Effector CD8-positive, alpha-beta T cell (primary cell): ENCODE measurements at places on chromosomes 4 and X.

- no peak for DNase-seq
Measured at GRCh38 chr4:87530868-87531267, 1.7 kb upstream of the SPARCL1 start.

GRCh38 chr4:17283832-17284231 lies 228.1 kb downstream of the QDPR start:
- no peak for DNase-seq

- DNase-seq, result no peak
Measured at GRCh38 chr4:120864969-120865368, 57.6 kb downstream of the PRDM5 start.

DNA sequence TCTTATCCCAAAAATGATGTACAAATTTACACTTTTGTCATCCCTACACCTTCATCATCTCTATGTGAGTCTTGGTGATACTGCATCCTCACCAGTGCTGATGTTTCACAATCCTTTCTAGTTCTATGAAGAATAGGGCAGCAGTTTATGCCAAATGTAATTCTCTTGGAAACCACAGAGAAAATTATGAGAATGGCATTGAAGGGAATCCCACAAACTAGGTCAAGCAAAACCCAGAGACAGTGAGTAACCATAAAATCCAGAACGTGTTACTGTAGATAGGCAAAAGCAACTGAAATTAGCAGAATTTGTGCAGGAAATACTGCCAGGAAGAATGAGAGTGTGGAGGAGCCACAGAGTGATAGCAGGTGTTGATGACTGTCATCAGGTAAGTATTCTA lies 24.5 kb downstream of the IL15 start:
- DNase-seq, result no peak

- no peak for DNase-seq
Measured at GRCh38 chr4:175905925-175906324, 93.9 kb upstream of the GPM6A start.

DNA sequence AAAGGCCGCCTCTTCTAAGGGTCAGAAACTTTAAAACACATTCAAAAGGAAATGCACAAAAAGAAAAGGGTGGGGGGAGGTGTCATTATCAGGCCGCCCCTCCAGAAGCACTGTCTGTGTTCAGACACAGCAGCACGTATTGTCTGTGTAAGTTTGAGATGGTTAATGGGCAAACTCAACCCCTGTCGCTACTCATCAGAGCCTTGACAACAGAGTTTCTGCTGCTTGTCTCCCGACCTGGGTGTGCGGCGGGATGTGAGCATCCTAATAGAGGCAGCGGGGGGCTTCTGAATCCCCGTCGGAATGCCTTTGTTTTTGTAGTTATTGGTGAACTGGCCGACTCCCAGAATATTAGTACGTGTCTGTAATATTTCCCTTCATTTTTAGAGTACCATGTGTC lies 158.9 kb downstream of the DCTD start:
- DNase-seq, result no peak

DNA sequence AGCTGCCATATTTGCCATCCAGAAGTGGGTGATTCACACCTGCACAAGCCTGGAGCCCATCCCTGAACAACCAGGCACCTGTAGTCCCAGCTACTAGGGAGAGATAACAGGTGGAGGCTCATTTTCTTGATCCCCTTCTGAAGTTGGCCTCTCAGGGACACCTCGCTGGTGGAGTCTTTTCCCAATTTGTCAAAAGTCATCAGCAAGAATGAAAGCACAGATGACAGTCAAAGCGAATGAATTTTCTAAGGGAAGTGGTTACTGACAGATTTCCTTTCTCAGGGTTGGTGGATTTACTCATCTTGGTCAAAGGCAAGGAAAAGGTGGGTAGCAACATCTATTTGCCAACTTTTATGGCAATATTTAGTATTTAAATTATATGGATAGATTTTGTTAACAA lies 36.5 kb downstream of the FGFBP1 start:
- DNase-seq, result no peak

- no peak for DNase-seq
Measured at GRCh38 chr4:56426273-56426672, 9.1 kb downstream of the PPAT start.

- DNase-seq, result no peak
Measured at GRCh38 chr4:119261986-119262385, 49.5 kb downstream of the USP53 start.

GRCh38 chr4:168999809-169000208 lies 10.2 kb downstream of the CBR4 start:
- DNase-seq, result no peak

DNA sequence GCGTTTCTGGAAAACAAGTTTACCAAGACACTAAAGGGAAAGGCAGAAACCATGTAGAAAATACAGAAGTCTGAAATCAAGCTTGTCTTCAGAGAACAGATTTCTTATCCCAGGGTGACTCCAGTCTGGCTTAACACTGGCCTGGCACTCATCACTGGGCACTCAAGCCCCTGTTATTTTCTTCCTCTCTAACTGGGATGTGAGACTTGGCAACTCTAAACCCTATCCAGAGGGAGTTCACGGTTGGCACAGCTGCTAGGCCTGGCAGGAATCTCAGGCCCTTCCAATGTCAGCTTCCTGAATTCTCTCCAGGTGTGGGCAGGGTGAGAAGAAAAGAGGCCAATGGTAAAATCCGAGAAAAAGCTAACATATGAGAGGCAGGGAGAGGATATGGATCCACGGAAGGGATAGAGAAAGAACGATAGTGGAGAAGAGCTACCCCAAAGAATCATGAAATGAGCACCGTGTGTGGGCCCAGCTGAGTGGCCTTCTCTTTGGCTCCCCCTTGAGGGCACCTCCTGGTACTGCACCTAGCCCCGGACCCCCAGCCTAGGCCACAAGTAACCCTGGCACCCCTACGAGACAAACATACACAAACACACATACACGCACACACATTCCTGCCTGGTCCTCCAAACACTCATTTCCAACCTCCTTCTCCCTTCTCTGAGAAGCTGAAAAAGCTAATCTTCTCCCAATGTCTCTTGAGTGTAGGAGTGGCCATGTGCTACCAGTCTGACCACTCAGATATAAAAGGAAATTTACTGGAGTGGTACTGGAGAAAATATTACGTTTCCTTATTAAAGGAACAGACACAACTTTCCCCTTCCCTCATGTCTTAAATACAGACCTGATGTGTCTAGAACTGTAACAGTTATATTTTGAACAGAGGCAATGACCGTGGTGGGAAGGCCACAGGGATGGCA lies 16.6 kb upstream of the PTCHD1 start:
- no peak for DNase-seq

DNA sequence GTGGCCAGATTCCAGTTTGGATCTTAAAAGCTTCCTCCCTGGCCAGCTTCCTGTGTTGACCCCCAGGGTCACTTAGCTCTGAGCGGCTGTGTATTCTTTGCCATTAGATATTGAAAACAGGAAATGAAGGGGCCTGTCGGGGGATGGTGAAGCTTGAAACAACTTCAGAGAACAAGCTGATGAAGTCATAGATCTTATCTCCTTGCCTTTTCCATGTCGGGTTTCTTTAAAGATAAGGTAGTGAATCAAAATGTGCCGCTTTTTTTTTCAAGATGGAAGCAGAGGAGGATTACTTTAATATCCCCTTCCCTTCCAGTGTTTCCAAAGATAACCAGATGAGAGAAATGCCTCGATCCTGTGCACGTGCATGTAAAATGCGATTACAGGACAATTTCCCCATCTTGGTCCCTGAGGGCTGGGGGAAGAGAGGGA lies 508.5 kb downstream of the MID1IP1 start:
- peak; percentile 24 for DNase-seq

GRCh38 chr4:109708990-109709389 lies 5.7 kb upstream of the CASP6 start:
- no peak for DNase-seq

DNA sequence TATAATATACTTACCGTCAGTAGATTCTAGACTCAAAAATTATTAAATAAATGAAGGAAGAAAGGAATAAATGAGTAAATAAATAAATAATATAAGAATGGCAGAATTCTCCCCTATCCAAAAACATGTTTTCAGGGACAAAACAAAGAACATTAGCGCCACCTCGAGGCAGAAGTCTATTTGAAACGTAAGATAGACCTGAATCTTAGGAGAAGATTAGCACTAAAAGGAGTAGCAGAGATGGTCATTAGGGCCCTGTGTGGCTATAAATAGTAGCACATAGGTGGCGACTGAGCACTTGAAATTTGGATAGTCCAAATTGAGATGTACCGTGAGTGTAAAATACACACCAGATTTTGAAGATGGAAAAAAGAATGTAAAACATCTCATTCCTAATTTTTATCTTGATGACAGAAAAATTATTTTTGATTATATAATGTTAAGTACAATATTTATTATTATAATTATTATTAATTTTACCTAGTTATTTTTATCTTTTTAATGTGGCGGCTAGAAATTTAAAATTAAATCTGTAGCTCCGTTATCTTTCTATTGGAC lies 24.3 kb upstream of the SRD5A3 start:
- no peak for DNase-seq

DNA sequence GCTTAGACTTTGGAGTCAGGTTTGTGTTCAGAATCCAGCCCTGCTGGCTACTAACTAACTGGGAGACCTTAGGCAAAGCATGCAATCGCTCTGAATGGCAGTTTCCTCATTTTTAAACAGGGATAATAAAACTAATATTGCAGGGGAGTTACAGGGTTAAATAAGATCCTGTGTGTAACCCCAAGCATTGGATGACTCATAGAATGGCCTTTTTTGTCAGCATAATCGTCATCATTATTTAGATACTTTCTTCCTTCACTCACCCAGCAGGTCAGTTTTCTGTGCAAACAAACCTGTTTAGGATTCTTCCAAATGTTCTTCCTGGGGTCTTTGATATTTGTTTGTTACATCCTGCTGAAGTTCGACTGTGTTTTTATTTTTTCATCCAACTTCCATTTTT lies 208.2 kb downstream of the EVC2 start:
- no peak for DNase-seq

GRCh38 chrX:112513154-112513553 lies 166.6 kb downstream of the LHFPL1 start:
- no peak for DNase-seq

- no peak for DNase-seq
Measured at GRCh38 chr4:70522626-70523025, 4.3 kb downstream of the AMTN start.

GRCh38 chrX:49309401-49309981 lies 6.0 kb downstream of the GAGE10 start:
- DNase-seq, result no peak

DNA sequence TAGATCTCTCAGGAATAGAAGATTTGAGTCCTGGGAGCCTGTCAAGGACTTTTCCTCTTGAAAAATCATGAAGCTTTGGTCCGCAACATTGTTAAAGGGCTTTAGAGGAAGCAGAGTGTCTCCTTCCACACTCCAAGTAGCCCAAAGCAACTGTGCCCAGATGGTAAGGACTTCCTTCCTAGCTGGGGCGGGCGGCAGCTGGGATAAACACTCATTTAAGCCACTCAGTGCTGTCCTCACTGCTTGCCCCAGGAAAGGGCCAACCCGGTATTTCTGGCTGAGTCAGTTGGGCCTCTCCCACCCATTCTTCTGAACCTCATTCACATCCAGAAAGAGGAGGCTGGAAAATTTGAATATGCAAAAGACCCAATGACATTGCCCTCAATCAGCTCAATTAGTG lies 144.3 kb downstream of the CHIC2 start:
- DNase-seq, result no peak

DNA sequence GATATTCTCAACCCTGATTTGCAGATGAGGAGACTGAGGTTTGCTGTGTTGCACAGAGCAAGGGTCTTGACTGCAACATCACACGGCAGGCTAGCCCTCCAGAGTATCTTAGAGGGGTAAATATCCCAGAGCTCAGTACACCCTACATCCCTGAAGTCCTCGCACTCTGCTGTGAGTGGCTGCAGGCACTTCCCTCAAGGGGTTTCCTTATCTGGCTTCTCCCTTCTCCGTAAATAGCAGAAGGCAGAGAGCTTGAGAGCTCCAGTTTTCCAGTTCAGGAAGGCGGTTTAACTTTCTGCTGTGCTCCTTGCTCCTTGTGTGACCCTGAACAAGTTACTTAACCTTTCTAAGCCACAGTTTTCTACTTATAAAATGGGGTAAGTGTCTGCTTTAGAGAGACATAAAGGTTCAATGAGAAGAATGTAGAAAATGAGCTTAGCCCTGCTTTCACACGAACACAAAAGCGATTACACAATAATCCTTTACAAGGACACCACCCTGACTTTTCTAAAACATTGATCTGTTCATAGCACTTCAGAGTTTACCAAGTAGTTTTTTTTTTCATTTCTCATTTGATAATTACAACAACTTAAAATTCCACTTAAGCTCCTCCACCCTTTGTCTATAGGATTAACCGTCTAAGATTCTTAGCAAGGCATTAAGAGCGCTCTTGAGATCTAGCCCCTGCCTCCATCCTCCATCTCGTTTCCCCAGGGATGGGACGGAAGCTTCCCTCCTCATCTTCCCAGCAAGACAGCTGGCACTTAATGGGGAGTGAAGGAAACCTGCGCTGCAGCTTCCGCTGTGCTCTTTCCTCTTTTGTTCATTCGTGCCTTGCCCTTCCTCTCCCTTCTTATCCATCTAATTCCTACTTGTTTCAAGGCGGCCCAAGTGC lies 68.4 kb downstream of the TAPT1 start:
- no peak for DNase-seq

DNA sequence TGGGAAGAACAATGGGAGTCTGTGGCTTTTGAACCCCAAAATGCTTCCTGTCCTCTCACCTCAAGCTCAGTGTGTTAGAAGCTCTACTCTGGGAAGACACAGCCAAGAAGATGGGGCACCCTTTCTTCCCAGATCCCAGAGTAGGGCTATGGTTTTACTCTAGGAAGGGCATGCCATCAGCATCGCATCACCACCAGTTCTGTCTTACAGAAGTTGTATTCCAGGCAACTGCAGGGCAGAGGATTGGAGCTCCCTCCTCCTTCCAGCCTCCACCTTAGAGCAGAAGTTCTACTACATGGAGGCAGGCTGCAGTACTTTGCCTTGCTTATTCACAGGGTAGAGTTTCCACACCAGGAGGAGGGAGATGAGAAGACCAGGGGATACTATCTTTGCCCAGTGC lies 18.1 kb upstream of the ZFX start:
- no peak for DNase-seq

DNA sequence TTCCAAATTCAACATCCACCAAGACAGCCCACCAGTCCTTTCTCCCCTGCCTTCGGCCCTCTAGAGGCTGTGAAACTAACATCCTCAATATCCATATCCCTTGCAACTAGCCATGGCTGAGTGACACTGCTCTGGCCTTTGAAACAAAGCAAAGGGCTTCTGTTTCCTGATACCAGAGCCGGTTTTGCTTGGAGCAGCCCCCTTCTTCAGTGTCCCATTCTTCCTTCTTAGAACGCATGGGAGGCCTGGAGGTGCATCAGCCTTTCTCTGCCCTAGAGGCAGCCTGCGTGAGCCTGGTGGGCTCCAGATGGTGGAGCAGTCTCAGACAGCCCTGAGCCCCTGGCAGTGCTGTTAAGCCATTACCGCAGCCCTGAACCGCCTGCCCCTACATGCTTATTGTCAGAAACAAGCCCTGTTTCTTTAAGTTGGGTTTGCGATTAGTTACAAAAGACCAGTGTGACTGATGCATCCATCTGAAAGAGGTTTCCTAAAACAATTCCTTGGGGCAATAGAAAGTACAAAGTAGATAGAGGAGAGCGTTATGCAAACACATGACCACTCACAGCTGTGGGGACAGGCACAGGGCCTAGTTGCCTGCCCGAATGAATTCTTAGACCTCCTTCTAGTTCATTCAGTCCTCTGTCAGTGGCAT lies 74.1 kb downstream of the EVC start:
- no peak for DNase-seq

GRCh38 chrX:132206259-132206658 lies 13.0 kb downstream of the RAP2C start:
- DNase-seq, result no peak
